Stimulated activated CD8-positive, alpha-beta memory T cell treated with anti-CD3 and anti-CD28 coated beads, Interleukin-15, amount 100 ng/mL, for 24 hours (primary cell): ENCODE measurements at places on chromosomes 2 and 18.

GRCh38 chr2:70981866-70982810 is 3.7 kb downstream of the ANKRD53 start:
- DNase-seq, result no peak

- DNase-seq, result no peak
These were observed 58.9 kb upstream of the ARL5A start for GRCh38 chr2:151887164-151887563.

DNA sequence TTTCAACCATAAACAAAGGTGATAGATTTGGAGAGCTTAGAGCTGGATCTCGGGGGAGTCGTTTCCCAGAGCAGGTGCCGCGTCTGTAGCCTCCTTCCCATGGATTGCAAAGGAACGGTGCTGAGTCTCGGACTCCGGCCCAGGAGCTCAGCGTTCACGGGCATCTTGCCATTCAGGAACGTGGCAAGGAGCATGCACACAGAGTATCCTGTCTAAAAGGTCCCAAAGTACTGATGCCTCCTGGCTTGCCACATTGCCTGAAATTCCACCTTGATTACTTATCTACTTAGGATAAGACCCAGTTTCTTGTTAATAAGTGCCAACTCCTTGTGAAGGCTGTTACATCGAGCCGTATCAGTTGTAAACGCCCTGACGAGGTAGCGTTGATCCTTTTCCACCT is 197.8 kb upstream of the MYT1L start:
- no peak for DNase-seq

DNA sequence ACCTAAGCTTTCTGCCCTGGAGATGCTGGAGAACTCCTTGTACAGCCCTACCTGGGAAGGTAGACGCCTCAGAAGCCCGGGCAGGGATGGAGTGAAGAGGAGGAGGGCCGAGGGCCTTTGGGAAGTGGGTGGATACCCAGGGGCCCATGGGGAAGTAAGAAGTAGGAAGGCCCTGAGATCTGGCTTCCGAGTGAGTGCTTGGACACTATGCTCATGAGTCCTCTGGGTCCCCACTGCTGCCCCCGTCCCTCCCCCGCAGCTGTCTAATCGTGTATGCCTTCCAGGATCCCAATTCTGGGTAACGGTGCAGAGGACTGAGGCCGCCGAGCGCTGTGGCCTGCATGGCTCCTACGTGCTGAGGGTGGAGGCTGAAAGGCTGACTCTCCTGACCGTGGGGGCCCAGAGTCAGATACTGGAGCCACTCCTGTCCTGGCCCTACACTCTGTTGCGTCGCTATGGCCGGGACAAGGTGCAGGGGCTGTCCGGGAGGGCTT is 1.1 kb downstream of the DOK1 start:
- DNase-seq, result no peak

GRCh38 chr2:219672406-219672805 is 45.0 kb downstream of the SLC4A3 start:
- no peak for DNase-seq

GRCh38 chr18:58866773-58867150 is 2.1 kb downstream of the ZNF532 start:
- DNase-seq, result no peak

- no peak for DNase-seq
These were observed 214.5 kb downstream of the TMEM182 start for GRCh38 chr2:102975996-102976975.

- no peak for DNase-seq
These were observed 20.0 kb downstream of the ID2 start for GRCh38 chr2:8701681-8702379.

- DNase-seq, result no peak
These were observed 204.6 kb downstream of the TNS1 start for GRCh38 chr2:217798191-217798590.

- DNase-seq, result no peak
These were observed 19.0 kb downstream of the DIPK1C start for GRCh38 chr18:74438091-74438490.

GRCh38 chr2:150549381-150549780 is 61.9 kb upstream of the RND3 start:
- DNase-seq, result no peak

DNA sequence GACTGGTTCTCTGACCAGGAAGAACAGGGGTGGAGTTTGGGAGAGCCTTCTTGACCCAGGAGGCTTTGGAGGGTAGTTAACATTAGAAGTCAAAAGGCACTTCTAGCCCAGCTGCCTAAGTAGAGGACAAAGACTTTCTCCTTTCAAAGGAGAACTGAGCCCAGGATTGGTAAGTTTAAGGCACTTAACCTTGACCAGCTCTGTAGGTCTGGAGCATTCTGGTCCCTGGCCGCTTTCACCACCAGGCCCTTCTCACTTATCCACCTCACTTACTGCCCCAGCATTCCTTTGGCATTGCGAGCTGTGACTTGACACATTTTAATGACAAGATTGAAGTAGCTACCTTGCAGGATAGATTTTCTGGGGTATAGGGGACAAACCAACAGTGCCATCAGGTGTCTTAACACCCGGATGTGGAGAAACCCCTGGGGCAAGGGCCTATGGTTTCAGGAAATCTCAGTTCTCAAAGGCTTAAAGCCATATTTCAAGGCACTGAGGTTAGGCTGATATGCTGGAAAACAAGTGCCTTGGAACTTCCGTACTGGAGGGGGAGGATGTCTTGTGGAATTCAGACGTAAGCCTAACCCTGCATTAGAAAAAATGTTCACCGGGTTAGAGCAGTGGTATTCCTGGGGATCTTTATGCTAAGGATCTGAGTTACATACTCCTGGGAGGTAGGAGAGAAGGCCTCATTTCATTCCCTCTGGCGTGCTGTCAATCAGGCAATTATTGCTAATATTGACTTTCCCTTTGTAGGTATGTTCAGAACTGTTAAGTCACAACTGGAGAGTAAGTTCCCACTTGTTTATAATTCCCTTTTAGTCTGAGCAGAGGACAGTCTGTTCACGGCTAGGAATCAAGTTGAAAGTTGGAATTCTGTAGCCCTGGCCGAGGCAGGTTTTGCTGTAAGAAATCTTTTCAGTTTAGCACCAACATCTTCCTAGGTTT is 4.3 kb downstream of the C2orf68 start:
- no peak for DNase-seq

DNA sequence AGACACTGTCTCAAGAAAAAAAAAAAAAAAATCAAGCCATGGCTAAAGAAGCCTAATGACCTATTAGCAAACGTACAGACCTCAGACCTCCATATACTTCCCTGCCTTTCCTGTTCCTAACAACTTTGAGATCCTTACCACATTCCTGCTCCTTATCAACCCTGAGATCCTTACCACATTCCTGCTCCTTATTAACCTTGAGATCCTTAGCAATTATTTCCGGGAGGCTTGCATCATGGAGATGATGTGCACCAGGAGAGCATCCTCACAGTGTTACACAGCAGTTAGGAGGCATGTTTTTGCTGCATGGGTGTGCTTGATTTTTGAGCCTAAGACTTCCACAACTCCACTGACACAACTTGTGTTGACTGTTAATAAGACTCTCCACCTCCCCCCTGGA is 54.6 kb upstream of the RASGRP3 start:
- DNase-seq, result no peak
